ENCODE measurements at places on chromosomes 5 and 9. TPM values are rescaled to one million over a fixed set of nuclear protein-coding genes. Genes with fewer than 3 reads are reported as not detected.

OBP2B gene
- not detected for total RNA-seq

FAM78A gene
- 0.82 TPM for total RNA-seq

PHF24 gene
- 19.2 TPM for total RNA-seq

CDHR2 gene
- total RNA-seq: under 0.01 TPM

GRCh38 chr9:92001244-92001643 lies 51.2 kb upstream of the ROR2 start:
- no peak for DNase-seq

GRCh38 chr5:143594902-143595818 lies 191.7 kb upstream of the NR3C1 start:
- no peak for DNase-seq

GRCh38 chr5:180156141-180156540 lies 52.9 kb downstream of the RASGEF1C start:
- no peak for DNase-seq

DNA sequence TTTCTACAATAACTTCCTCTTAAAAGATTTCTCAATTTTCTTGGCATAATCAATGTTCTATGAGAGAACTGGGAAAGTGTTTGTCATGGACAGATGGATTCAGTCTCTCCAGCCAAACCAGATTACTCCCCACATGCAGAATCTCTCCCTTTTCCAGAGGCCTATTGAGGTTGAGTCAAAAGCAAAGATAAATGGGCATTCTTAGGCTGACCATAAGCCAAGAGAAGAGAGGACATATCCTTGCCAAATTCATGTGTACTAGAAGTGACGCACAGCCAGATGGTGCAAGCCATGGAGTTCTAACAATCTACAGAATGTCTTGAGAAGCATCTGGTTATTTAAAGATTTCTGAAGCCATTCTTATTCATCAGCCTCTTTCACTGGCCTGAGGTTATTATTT lies 2115.0 kb downstream of the MAT2B start:
- DNase-seq: no peak

- DNase-seq: no peak
These were observed 142.1 kb downstream of the XRCC4 start for GRCh38 chr5:83219495-83219894.

- DNase-seq: no peak
These were observed 145.8 kb downstream of the GIN1 start for GRCh38 chr5:102974177-102974576.

GRCh38 chr9:33952066-33952465 lies 96.6 kb downstream of the UBAP2 start:
- DNase-seq: no peak

GRCh38 chr5:177520271-177520670 lies 3.5 kb upstream of the DDX41 start:
- DNase-seq: no peak

GRCh38 chr9:79357194-79357593 lies 214.6 kb upstream of the TLE4 start:
- DNase-seq: no peak

GRCh38 chr9:85716031-85716877 lies 25.5 kb downstream of the AGTPBP1 start:
- no peak for DNase-seq

GRCh38 chr9:8706531-8706930 lies 907.0 kb upstream of the DMAC1 start:
- no peak for DNase-seq

- no peak for DNase-seq
These were observed 574.5 kb upstream of the ARRDC3 start for GRCh38 chr5:91957666-91958065.

DNA sequence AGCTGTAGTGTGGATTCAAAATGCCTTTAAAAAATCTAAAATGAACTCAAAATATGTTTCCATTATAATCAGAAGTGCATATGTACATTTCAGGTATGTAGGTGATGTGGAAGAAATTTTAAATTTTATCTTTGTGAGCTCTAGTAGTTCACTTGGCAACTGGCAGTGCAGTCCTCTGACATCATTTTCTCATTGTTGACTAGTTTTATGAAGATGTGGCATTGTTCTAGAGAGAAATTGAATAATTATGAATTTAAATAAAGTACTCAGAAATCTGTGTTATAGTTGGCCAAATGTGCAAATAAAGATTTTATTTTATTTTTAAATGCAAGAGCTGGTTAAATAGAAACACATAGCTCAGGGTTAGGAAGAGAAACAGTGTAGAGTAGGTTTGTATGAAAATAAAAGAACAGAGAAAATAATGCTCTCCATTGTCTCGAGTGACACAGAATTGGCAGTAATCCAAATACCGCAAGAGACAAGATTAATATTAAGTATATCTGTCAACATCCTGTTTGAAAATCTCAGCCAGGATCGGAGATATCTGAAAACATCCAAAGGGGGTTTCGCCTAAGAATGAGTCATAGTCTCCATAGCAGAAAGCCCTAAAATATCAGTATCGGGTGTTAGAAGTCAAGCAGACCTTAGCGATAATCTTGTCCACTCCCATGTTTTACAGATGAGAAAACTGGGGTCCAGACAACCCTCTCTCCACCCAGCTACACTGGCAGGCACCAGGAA lies 189.4 kb downstream of the CCDC192 start:
- no peak for DNase-seq

GRCh38 chr5:171310819-171311321 lies 1.8 kb downstream of the TLX3 start:
- DNase-seq: no peak

GRCh38 chr9:71243951-71244350 lies 122.5 kb upstream of the TRPM3 start:
- DNase-seq: no peak

- no peak for DNase-seq
These were observed 20.8 kb downstream of the SV2C start for GRCh38 chr5:76104027-76104426.

- DNase-seq: no peak
These were observed 52.4 kb upstream of the LRRTM2 start for GRCh38 chr5:138927544-138927943.
